ENCODE measurements at places on chromosomes 1 and 21.

- no peak for DNase-seq
These were observed 137.6 kb upstream of the USP24 start for GRCh38 chr1:55352811-55353180.

- DNase-seq, result no peak
These were observed 1.1 kb downstream of the TMPRSS2 start for GRCh38 chr21:41506611-41507520.

DNA sequence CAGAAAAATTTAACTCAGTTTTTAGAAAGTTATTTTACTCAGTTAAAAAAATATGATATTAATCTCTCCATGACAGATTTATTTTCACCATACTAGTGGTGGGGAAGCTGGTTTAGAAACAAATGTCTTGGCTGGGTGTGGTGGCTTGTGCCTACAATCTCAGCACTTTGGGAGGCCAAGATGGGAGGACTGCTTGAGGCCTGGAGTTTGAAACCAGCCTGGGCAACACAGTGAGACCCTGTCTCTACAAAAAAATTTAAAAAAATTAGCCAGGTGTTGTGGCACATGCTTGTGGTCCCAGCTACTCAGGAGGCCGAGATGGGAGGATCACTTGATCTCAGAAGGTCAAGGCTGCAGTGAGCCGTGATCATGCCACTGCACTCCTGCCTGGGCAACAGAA, 17.3 kb downstream of the TAF5L start:
- no peak for DNase-seq

- DNase-seq, result no peak
These were observed 12.5 kb upstream of the AGO4 start for GRCh38 chr1:35795295-35795694.

GRCh38 chr1:224749916-224750315, 133.8 kb downstream of the CNIH3 start:
- DNase-seq, result no peak

GRCh38 chr1:112794654-112795239, 79.6 kb upstream of the PPM1J start:
- no peak for DNase-seq

GRCh38 chr21:34073749-34074282, 438 bp downstream of the MRPS6 start:
- no peak for DNase-seq

DNA sequence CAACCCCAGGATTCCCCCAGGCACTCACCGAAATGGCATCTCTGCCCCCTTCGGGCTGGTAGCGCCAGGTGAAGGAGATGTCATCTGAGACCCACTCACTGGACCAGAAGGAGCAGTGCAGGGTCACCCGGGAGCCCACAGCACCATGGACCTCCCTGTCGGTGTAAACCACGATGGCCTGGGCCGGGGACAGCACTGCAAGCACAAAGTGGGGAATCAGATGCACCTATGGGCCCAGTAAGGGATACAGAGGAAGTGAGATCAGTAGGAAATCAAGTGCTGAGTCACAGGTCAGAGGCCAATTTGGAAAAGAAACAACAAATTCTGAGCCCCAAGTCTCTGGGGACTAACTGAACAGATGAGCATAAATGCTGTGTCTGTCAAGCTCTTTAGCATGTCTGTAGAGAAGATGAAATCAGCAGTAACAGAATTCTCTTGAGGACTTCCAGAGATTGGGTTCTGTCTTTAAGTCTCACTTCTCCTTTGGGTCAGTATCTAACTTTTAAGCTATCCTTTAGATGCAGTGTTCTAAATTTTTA, 2.5 kb downstream of the MPZ start:
- peak; percentile 12 for DNase-seq

DNA sequence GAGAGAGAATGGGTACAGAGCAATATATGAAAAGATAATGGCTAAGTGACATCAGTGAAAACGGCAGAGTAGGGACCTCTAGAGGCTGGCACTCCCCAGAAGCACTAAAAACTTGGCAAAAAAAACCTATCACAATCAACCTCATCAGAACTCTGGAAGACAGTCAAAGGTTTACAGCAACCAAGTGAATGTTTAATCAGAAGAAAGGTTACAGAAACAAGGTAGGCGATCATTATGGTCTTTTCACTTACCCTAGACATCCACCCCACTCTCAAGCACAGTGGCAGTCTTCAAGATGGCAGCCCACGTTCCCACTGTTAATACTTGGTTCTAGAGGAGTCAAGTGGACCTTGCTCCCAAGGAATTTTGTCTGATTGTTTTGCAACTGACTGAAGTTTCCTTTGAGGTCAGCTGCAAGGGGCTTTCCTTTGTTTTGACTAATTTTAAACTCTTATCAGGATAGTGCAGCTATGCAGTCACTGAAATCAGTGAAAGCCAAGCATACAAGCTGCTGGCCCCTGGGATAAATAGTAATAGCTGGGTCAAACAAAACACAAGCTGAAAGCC, 7.2 kb downstream of the KIFAP3 start:
- DNase-seq, result no peak

DNA sequence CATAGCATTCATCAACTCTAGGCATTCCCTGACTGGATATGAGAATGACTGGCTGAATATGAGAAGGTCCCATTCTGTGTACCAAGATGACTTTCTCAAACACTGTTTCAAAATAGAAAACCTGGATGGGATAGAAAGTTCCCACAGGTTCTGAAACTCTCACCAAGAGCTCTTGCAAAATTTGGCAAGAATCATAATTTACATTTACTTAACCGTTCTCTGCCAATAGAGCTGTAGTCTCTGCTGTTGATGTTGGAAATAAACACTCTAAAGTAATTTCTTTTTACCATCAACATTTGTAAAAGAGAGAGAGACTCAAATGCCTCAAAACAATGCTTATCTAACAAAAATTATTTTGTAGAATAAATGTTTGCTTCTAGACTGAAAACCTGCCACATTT, 221.1 kb downstream of the LMO4 start:
- no peak for DNase-seq

DNA sequence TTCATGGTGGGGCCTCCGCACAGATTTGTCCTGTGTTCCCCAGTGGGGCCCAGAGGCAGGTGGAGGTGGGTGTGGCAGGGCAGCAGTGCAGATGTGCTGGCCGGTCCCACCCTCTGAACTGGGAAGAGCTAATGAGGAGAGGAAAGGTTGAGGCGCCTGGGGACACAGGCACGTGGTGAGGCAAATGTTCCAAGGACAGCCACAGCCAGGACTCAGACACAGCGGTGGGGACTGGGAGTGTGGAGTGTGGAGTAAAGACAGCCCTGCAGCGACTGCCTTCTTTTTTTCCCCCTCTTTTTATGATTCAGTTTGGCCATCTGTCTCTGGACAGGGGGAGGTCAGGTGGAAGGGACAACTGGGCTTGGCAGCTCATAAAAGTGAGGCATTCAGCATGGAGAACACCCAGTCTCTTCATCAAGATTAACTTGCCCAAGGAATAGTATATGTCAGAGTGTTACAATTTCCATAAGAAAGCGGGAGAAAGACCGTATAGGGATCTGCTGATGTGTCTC, 104.2 kb upstream of the GCLM start:
- DNase-seq, result no peak

- DNase-seq, result no peak
These were observed 20.0 kb upstream of the LYPLAL1 start for GRCh38 chr1:219153723-219154122.

- no peak for DNase-seq
These were observed 261.3 kb downstream of the TNR start for GRCh38 chr1:175482071-175482451.

- no peak for DNase-seq
These were observed 21.4 kb downstream of the SFPQ start for GRCh38 chr1:35171579-35171978.

- no peak for DNase-seq
These were observed 5.4 kb downstream of the FOXO6 start for GRCh38 chr1:41366455-41367287.

DNA sequence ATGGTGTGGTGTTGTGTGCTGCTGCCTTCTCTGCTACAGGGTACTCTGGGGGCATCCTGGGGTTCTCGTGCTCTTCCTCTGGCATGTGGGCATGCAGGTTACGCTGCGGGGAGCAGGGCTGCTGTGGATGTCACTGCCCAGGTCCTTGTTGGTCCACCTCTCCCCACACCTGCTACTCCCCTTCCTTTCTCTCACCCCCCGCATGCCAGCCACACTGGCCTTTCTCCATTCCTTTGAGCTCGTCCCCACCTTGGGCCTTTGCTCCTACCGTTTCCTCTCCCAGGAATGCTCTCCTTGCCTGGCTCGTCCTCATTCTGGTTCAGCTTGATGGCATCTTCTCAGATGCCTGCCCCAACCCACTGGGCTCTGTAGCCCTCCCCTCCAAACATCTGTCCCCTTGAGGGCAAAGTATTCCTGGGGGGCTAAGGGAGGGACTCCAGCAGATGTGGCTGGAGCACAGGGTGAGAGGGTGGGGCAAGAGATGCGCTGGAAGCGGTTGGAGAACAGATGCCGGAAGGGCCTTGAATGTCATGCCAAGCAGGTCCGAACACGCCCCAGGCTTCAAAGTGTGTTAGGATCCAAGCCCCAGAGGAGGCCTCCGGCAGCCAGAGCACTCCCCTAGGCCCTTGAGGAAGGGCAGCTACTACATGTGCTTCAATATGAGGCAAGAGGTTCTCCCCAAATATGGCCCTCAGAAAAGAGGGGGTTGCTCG, 23.4 kb downstream of the DMRTB1 start:
- DNase-seq, result no peak

DNA sequence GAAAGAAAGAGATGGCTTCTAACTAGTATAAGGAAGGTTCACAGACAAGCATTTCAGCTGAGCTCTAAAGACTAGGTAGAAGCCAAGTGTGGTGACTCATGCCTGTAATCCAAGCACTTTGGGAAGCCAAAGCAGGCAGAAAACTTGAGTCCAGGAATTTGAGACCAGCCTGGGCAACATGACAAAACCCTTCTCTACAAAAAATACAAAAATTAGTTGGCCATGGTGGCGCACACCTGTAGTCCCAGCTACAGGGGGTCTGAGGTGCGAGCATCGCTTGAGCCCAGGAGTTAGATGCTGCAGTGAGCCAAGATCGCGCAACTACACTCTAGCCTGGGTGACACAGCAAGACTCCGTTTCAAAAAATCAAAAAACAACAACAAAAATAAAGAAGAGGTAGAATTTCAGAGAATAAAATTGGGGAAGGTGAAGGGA, 27.8 kb downstream of the FBXO42 start:
- DNase-seq, result no peak

GRCh38 chr1:95249916-95250315, 15.9 kb downstream of the RWDD3 start:
- no peak for DNase-seq

- DNase-seq, result no peak
These were observed 6.7 kb downstream of the VSIG8 start for GRCh38 chr1:159855709-159856108.

GRCh38 chr1:177959811-177960515, 9.9 kb downstream of the SEC16B start:
- no peak for DNase-seq

GRCh38 chr1:3699596-3699995, 47.3 kb downstream of the TP73 start:
- no peak for DNase-seq

GRCh38 chr21:36005018-36005417, 55.3 kb downstream of the SETD4 start:
- DNase-seq, result no peak

DNA sequence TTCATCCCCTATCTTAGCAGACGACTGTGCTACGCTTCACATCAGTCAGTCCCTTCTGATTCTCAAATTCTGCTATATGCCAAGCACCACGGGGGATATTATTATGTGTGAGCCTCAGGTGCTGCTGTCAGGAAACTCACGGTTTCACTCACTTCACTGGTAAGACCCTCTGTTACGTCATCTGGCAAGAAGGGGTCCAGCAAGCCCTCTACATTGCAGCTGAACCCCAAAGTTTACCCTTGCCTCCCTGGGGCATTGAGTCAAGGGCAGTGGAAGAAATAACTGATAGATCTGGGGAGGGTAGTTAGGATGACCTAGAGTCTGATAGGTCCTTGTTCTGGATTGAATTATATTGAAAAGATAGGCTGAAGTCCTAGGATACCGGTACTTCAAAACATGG, 237.4 kb downstream of the RRAGC start:
- no peak for DNase-seq

- no peak for DNase-seq
These were observed at the start of gene CYP4B1 for GRCh38 chr1:46798810-46799209. Gene CYP4B1, plus strand, starts transcription at chr1:46799046. Its CDS starts 36 bp downstream, at chr1:46799082.

- DNase-seq, result no peak
These were observed 2.7 kb downstream of the PLEKHA6 start for GRCh38 chr1:204356997-204357396.

DNA sequence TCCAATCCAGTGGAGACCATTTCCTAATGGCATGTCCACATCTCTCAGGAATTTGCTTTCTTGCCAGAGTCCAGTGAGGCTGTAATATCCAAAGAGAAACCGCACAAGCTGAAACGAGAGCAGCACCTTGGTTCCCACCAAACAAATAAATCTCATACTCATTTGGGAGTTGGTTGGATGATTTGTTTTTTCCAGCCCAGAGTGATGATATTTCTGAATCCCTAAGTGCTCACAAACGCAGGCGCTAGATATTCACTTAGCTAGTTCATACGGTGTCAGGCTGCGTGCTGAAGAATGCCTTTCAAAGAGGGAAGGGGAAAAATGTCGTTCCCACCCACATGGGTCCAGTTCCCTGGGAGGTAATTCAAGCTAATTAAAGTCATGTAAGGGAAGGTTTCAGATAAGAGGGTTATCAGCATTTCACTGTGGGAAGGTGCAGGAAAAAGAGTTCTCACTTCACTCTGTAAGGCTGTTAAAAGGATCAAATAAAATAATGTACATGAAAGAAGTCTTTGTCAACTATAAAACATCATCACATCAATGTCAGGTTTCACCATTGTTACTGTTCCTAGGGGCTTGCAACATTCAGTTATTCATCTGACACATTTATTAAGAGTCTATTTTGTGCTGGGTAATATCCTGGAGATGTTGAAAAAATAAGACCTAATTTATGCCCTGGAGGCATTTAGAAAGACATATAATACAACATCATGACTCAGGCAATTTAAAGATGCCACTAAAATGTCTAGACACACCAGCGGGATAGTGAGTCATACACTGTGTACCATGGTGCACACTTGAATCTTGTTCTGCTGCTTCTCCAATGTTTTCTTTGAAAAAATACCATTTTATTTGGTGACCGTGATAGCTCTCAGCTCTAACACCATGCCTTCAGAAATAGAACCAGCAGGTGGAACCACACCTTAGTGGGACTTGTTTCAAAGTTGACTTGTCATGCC, 19.3 kb downstream of the DPT start:
- no peak for DNase-seq

- DNase-seq, result no peak
These were observed 37.5 kb downstream of the C1orf141 start for GRCh38 chr1:67097305-67097704.

GRCh38 chr1:43007377-43008114, 48.9 kb upstream of the SLC2A1 start:
- DNase-seq, result no peak

Data from T-helper 2 cell treated with Interferon-gamma antibody and Interleukin-4, amounts not matched to agents 5 μg/mL and 100 μg/mL, for 36 hours (primary cell).